Lung microvascular endothelial cell (primary cell): ENCODE measurements at places on chromosomes 7 and 10.

GRCh38 chr7:19336836-19337383 is 191.7 kb upstream of the FERD3L start:
- no peak for DNase-seq

DNA sequence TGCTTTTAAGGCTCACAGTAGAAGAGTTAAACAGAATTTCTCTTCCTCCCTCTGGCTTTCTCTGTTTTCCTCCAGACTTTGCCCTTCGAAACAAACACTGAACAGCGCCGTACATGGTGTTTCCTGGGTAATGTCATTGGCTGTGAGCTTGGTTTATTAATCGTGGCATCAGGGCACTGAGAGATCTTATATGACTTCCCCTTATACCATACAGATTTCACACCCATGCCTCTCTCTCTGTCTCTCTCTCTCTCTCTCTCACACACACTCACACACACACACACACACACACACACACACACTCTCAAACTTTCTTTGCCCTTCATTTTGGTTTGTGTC is 195.5 kb downstream of the CREB5 start:
- DNase-seq: no peak

GRCh38 chr10:17076626-17077345 is 52.8 kb downstream of the CUBN start:
- peak; percentile 49 for DNase-seq

GRCh38 chr10:23379686-23380085 is 35.1 kb upstream of the C10orf67 start:
- no peak for DNase-seq

- peak; percentile 3 for DNase-seq
Observed at GRCh38 chr10:43160046-43160920, 22.0 kb downstream of the CSGALNACT2 start.

GRCh38 chr10:43749940-43750552 is 101.4 kb upstream of the ZNF32 start:
- no peak for DNase-seq

GRCh38 chr10:64708884-64709681 is 1187.9 kb downstream of the REEP3 start:
- DNase-seq: no peak

- DNase-seq: no peak
Observed at GRCh38 chr10:118246332-118247295, 95.5 kb downstream of the FAM204A start.

- no peak for DNase-seq
Observed at GRCh38 chr7:11847336-11847735, 15.3 kb upstream of the THSD7A start.

GRCh38 chr7:138974103-138974502 is 7.1 kb downstream of the KIAA1549 start:
- no peak for DNase-seq

DNA sequence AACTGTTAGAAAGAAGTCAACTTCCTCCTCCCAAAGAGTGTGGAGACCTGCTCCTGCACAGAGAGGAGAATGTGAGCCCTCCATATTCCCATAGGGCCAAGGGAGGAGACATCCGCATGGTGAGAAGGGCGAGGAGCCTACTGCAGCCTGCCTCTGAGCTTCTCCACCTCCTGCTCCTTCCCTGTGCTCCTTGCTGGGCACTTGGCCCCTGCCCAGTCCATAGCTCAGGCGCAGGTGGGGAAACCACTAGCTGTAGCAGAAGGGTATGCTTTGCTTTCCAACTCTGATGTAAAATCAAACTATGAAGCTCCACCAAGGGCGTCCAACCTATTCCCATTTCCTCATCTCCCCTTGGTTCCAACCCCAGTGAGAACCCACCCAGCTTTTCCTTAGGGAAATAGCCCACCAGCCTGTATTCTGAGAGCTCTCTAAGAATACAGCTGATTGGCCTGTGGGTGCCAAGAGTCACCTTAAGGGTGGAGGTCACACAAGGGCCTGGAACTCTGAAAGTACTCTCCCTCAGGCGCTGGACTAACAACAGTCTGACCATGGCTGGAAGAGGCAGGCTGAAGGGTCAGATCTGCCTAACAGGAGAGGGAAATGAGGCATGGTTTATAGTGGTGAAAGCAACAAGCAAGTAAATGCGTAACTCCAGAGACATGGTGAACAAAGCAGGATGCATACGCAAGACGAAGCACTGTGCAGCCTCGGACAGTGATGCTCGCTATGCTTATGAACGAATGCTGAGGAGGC is 13.9 kb downstream of the ZNF488 start:
- no peak for DNase-seq

DNA sequence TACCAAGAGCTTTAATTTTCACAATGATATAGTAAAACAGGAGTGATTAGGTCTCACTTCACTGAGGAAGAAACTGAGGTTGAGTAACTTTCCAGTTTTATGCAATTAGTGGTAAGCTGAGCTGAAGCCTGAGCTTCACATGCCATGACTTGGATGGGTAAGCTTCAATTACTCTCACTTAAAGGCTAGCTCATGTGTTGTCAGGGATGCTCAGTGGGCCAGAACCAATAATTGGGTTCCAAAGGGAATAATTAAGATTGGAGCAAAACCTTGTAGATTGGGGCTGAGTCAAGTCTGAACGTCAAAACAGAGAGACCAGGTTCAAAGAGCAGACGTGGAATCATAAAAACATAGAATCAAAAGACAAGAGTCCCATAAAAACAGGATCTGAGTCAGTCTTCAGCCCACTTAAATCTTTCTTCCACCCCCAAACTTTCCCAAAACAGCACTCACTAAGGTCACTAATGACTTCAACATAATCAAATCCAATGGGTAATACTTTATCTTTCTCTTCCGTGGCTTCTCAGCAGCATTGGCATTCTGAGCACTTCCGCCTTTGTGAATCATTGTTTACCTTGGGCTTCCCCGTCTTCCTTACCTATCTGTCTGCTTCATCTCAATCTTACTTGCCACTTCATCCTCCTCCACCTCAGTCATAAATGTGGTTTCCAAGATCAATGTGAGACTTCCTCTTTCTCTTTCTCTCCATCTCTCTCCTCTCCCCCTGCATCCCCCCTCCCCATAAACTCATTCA is 23.0 kb upstream of the EGFR start:
- no peak for DNase-seq

- DNase-seq: peak; percentile 36
Observed at GRCh38 chr7:148242294-148242821, 348.2 kb upstream of the C7orf33 start.

DNA sequence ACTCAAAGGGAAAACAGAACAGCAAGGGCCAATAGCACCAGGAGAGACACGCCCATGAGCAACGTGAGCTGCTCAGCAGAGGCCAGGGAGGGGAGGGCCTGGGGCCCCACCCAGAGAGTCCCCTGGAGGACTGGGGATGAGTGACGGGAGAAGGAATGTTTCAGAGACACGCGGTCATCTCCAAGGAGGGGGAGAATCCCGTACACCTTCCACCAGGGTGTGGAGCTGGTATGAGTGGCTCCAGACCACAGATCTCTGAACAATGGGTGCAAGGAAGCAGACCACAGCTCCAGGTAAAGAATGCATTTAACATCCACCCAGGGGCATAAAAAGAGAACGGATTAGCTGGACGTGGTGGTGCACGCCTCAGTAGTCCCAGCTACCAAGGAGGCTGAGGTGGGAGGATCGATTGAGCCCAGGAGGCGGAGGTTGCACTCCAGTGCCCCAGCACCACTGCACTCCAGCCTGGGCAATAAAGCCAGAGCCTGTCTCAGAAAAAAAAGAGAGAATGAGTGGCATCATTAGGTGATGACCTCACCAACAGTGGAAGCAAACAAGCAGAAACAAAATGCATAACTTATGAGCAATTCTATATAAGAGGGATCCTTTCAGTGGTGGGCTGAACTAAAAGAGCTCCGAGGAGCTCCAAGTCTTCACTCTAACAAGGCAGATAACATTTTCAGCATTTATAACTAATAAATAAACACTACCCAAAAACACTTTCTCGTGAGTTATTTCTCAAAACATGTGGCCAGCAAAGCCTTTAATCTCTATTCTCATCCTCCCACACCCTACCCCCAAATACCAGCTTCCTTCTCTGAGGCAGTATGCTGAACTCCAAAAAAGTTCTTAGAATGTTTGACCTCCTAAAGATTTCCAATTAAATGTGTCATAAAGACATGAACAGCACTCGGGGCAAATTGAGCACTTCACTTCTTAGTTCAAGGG is 12.5 kb downstream of the PSAP start:
- DNase-seq: no peak

GRCh38 chr10:105037022-105037421 is 395.9 kb downstream of the SORCS3 start:
- DNase-seq: no peak
